ENCODE measurements at places on chromosomes 13 and 19. TPM values are rescaled to one million over a fixed set of nuclear protein-coding genes. Genes with fewer than 3 reads are reported as not detected.

Gene IFNL1
- not detected for total RNA-seq

Gene JUND
- 103 TPM for total RNA-seq

Gene ZNF471
- 2.3 TPM for total RNA-seq

Gene GGN
- total RNA-seq: not detected

DNA sequence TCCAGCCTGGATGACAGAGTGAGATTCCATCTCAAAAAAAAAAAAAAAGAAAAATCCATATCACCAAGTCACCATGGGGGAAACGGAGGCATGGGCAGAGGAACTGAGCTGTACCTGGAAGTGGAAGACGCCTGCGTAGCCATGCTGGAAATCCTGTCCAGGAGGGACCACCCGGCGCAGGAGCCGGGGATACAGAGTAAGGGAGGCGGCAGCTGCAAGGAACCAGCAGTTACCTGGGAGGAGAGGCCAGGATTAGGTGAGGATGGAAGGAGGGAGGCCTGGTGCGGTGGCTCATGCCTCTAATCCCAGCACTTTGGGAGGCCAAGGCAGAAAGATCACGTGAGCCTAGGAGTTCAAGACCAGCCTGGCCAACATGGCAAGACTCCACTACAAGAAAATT lies 2.0 kb downstream of the CAPN12 start:
- no peak overlapping the region for H3K27ac ChIP-seq
- H3K36me3 ChIP-seq: no peaks in the 10 kb centered on the region
- no peak overlapping the region for H3K4me3 ChIP-seq

DNA sequence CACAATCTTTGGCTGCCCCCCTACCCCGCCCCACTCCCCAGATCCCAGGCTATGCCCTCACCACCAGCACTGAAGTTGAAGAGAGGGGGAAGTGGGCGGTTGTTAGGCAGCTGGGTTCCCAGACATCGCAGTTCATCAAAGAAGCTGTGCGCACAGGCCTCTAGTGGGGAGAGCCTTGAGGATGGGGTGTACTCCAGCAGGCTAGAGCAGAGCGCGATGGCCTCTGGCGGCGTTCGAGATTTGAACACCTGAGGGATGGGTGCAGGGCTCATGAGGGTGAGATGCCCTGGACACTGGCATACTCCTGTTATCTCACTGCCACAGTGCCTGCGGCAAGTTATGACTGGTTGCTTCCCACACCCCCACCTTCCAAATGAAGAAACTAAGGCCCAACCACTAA lies 10.0 kb downstream of the GSK3A start:
- no peak for DNase-seq
- peaks cover 18% of the 10 kb centered on the region for H3K36me3 ChIP-seq
- H3K27ac ChIP-seq: no peak overlapping the region

- H3K36me3 ChIP-seq: no peaks in the 10 kb centered on the region
- DNase-seq: no peak
- H3K27ac ChIP-seq: no peak overlapping the region
Measured at GRCh38 chr19:41912899-41913537, 15.2 kb downstream of the ERFL start.

- H3K27ac ChIP-seq: peak overlapping the region; percentile 99
- peaks cover 41% of the 10 kb centered on the region for H3K4me1 ChIP-seq
- H3K36me3 ChIP-seq: no peaks in the 10 kb centered on the region
- DNase-seq: no peak
Measured at GRCh38 chr19:2059422-2060201, 8.6 kb upstream of the MKNK2 start.

GRCh38 chr19:10431943-10432735 lies 11.8 kb downstream of the PDE4A start:
- H3K4me3 ChIP-seq: peak overlapping the region; percentile 50
- no peak for DNase-seq
- H3K36me3 ChIP-seq: no peaks in the 10 kb centered on the region
- H3K27ac ChIP-seq: no peak overlapping the region

DNA sequence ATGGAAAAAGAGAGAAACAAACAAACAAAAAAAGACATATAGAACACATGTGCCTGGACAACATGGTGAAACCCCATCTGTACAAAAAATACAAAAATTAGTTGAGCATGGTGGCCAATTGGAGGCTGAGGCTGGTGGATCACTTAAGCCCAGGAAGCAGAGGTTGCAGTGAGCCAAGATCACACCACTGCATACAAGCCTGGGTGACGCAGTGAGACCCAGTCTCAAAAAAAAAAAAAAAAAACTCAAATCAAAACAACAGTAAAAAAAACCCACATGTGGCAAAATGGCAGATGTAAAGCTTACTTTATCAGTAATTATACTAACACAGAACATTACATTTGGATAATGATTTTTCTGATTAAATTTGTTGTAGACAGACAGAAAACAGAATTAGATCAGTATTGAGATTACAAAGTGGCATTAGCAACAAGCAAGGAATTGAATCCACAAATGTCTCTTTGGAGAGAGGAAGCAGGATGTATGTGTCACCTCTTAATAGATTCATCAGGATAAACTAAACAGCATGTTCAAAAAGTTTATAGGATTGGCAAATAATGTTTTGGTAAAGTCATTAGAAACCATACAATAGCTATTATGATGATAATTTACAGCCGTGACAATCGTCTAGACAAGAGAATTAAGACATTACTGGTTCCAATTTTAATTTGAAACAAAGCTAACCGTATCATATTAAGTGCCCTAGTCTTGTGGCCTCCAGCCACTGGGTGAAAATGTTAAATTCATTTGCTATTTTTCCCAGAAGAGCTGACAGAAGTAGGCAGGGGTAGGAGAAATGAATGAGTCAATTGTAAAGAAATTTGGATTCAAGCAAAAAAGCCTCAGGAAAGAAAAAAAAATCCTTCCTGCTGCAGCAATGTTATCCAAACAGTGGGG lies 206.0 kb downstream of the FGF14 start:
- H3K27me3 ChIP-seq: no peaks in the 10 kb centered on the region
- DNase-seq: no peak
- no peak overlapping the region for H3K27ac ChIP-seq
- peaks cover 25% of the 10 kb centered on the region for H3K4me1 ChIP-seq
- no peak overlapping the region for H3K4me3 ChIP-seq

All from liver (tissue), 10 donors.